ENCODE measurements at places on chromosomes 7 and 10.
A peak's percentile ranks its signal among the peaks of the same experiment; 100 is the strongest.

DNA sequence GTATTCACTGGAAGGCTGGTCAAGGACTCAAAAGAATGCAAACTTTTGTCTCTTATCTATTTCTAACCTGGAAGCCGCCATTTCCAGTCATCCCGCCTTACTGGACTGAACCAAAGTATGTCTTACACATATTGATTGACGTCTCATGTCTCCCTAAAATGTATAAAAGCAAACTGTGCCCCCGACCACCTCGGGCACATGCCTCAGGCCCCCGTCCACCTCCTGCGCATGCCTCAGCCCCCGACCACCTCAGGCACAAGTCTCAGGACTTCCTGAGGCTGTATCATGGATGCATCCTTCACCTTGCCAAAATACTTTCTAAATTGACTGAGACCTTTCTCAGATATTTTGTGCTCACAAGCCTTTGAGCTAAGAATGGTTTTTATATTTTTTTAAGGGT, 148.6 kb downstream of the PTPRN2 start:
- no peak for DNase-seq

GRCh38 chr7:114554781-114555537, 140.3 kb downstream of the FOXP2 start:
- peak; percentile 40 for DNase-seq

DNA sequence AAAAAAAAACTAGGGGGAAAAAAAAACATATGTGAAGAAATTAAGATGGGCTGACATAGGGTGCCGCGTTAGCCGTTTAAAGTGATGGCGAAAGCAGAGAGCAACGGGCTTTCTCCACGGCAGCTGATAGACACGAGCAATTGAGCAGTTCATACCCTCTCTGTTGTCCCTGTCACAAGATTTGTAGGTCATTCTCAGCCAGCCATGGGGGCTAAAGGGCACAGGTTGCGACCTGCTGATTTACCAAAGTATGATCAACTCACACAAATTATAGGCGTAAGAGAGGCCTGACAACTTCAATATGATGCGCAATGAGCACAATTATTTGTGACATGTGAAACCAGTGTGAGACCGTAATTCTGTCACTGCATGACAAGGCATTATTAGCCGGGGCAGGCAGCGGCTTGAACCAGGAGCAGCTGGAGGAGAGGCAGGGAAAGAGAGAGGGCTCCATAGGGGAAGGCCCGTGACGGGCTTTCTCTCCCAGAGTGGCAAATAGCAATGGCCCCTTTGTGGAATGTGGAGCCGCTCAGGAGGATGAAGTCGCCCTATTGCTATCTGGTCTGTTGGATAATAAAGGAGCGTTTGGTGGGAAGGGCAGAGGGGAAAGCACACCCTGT, 195.1 kb upstream of the HABP2 start:
- DNase-seq: no peak

GRCh38 chr7:114630201-114630990, 215.8 kb downstream of the FOXP2 start:
- no peak for DNase-seq

DNA sequence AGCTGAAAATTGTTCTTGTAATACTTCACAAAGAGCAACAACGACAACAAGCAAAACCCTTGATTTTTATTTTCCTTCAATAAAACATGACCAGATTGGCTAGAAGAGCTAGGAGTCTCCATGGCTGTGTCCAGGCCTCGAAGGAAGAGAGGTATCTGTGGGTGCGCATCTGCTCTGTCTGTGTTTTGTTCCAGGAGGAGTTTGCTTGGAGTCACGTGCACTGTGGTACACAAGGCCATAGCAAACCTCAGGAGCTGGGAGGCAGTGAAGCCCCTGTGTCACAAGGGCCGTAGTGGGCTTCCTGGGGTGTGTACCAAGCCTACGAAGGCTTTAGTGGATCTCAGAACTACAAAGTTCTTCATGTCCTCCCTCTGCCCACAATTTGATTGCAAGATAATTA, 271.7 kb downstream of the TWIST1 start:
- no peak for DNase-seq

- peak; percentile 34 for DNase-seq
Observed at GRCh38 chr10:104246976-104247375, 7.7 kb upstream of the GSTO1 start.

DNA sequence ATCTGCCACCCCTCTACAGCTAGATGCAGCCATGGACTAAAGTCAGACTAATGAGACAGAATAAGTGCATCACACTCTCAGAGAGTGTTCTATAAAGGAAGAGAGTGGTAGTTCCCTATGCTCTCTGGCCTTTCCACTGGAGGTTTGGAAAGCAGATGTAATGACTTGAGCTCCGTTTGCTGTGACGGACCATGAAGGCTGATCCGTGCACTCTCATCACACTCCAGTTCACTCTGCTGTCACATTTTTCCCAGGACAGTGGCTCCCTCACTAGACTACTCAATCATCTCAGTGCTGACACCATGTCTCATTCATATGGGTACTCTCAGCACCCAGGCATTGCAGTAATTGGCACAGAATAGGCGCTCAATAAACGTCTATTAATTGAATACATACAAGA, 20.4 kb downstream of the TRDMT1 start:
- no peak for DNase-seq

GRCh38 chr7:130961128-130961601, 227.2 kb upstream of the KLF14 start:
- no peak for DNase-seq

DNA sequence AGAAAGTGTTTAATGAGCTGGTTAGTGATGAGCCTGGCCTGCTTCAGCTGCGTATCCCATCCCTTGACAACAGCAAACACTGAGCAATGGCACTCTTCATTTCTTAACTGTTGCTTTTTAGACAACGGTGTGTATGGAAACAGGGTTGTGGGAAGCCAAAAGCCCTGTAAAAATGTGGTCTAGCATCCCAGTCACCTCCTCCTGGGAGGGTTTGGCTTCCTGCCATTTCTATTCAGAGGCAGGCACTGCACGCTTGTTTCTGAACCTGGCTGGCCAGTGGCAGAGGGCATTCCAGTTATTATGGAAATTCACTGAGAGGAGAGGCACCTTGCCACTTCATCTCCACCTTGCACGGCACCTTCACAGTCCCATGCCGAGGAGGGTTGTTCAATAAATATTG, 123.0 kb upstream of the ADARB2 start:
- no peak for DNase-seq

- DNase-seq: no peak
Observed at GRCh38 chr7:18390535-18390907, 105.0 kb upstream of the HDAC9 start.

GRCh38 chr10:79057481-79058275, 11.1 kb upstream of the ZMIZ1 start:
- no peak for DNase-seq

DNA sequence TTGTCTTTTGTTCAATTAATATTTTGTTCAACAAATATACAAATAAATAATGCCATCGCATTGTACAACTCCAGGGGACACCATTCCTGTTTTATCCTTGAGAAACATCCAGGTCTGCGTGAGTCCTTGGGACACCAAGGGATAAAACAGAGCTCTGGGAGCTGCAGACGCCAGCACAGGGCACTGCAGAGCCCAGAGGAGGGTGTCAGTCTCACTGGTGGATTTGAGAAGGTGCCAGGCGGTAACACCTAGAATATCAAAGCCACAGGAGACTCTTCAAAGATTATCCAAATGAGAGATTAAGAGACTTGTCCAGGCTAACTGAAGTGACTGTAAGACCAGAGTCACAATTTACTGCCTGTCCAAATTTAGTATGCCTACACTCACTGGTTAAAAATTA, 55.3 kb downstream of the TEX36 start:
- no peak for DNase-seq

- DNase-seq: no peak
Observed at GRCh38 chr10:127563718-127564553, 14.8 kb downstream of the NPS start.

GRCh38 chr10:4353059-4353655, 472.9 kb upstream of the AKR1E2 start:
- DNase-seq: peak; percentile 20

- DNase-seq: peak; percentile 43
Observed at GRCh38 chr7:12581897-12582296, 11.4 kb downstream of the SCIN start.

DNA sequence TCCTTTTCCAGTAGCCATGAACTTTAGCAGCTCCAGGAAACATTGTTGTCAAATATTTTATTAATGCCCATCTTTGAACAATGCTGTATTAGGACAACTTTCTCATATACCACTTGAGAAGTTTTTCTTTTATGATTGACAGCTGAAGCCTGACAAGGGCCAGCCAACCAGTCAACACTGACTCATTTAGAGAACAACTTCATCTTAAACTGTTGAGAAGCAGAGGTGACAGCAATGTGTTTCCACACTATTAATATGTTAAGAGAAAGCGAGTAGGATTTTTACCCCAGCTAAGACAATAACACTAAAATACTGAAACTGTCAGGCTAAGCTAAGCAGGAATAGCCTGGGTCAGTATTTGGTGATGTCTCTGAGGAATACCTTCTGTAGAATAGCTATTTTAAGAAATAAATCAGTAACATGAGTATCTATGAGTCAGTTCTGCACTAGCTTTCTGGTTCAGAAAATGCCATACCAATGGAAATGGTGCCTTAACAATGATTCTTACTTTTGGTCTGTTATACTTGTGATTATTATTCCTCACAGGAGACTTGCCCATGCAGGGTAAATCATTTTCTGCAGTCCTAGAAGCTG, 168.8 kb upstream of the POT1 start:
- no peak for DNase-seq

DNA sequence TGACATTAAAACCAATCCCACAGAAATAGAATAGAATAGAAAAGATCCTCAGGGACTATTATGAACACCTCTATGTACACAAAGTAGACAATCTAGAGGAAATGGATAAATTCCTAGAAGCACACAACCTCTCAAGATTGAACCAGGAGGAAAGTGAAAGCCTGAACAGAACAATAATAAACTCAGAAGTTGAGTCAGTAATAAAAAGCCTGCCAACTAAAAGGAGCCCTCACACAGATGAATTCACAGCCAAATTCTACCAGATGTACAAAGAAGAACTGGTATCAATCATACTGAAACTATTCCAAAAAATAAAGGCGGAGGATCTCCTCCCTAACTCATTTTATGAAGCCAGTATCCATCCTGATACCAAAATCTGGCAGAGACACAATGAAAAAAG, 220.3 kb upstream of the HPS1 start:
- DNase-seq: no peak

GRCh38 chr10:30034433-30035137, 24.8 kb downstream of the JCAD start:
- no peak for DNase-seq

DNA sequence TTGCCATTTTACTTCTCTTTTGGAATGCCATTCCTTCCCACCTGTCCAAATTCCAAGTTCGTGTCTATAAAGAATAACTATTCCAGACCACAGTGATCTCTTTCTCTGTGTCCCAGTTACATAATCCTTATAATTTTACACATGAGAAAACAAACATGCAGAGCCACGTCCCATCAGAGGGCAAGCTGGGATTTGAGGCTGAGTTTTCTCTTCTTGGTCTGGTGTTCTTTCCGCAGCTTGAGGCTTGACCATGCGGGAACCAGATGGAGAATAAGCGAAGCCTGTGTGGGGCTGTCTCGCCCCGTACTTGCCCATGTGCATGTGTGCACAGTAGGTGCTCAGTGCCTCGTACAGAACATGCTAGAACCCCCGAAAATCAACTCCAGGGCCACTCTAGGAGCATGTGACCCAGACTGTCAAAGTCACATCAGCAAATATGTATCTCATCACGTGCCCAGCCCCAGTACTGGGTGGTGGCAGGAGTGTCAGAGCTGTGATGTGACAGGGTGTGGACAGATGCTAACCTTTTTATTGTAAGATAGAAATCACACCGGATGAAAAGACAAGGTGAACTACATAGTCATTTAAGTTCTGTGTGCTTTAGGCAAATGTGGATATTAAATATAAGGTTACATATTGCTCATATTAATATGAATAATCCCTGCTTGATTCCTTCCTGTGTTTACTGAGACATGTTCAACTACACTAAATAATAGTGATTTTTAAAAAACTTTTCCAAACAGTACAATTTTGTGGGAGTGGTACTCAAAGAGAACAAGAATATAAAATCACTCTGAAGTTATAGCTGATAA, 3.2 kb downstream of the INSIG1 start:
- DNase-seq: no peak

GRCh38 chr7:1964913-1965578, 267.7 kb downstream of the MAD1L1 start:
- DNase-seq: no peak

DNA sequence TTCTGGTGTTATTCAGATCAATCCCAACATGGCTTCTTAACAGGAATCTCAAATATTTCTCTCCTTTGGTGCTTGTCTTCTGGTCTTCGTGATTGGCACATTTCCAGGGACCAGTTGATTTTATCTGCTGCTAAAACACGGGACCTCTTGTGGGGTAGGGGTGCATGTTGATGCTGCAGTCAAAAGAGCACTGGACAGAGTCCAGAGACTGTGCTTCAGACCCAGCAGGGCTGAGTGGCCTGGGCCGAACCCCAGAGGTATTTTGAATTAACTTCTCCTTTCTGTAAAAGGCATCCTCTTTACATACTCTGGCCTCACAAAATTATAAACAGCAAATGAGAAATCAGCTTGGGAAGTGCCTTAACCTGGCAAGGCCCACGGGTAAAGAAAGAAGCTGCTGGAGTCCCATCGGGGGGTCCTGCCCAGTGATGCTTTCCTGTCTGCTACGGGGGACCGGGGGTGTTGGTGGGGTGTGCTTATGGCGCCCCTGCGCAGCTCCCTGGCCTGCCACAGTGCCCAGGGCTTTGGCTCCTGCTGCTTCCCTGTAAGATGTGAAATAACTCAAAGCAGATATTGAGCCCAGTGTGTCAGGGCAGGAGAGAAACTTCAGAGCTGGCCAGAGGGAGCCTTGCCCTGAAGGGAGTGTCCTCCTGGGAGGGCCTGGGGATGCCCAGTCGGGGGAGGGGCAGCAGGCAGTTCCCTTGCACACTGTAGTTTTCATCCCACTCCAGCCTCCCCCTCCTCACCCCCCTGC, 230.5 kb downstream of the TCF7L2 start:
- DNase-seq: no peak

- DNase-seq: no peak
Observed at GRCh38 chr10:77529050-77529576, 108.5 kb downstream of the KCNMA1 start.

- no peak for DNase-seq
Observed at GRCh38 chr7:1114088-1114487, 26.2 kb downstream of the GPER1 start.

- no peak for DNase-seq
Observed at GRCh38 chr10:109475711-109476421, 447.4 kb downstream of the XPNPEP1 start.

DNA sequence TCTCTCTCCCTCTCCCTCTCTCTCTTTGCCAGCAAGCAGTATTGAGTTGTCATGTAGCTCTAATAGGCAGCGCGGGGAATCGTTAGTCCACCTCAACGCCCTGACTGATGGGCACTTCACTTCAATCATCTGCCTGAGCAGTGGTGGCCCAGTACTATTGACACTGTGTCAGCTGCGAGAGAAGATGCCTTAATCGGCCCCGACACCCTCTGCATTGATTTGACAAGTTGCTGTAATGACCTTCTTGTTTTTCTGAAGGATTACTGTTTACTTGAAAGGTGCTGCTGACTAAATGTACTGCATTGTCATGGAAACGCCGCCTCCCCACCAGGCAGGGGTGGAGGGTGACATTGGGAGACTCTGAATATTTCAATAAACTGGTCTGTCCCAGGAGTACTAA, 913.8 kb downstream of the KCNMA1 start:
- no peak for DNase-seq

Measured in AG08395 (cell line).